ENCODE measurements at places on chromosomes 5 and 9. TPM values are rescaled to one million over a fixed set of nuclear protein-coding genes. Genes with fewer than 3 reads are reported as not detected.

DNA sequence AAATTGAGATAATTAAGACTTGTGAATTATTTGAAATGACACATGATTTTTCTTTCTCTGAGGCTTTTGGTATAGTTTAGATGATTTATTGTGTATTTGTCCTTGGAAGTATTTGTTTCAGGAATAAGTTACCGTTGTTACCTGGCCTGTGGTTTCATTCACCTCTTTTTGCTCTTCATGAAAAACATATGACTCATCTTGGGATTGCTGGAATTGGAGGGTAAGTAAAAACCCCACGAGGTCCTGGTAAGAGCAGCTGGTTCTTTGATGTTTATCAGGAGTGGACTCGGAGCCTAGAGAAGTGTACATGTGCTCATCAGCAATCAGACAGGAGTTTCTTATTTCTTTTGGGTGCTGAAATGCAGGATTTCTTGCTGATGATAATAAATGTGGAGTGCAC is 275.3 kb downstream of the PSAT1 start:
- H3K27ac ChIP-seq, result no peak overlapping the region
- DNase-seq, result no peak
- H3K4me1 ChIP-seq, result no peaks in the 10 kb centered on the region
- no peaks in the 10 kb centered on the region for H3K27me3 ChIP-seq
- H3K4me3 ChIP-seq, result no peak overlapping the region

DNA sequence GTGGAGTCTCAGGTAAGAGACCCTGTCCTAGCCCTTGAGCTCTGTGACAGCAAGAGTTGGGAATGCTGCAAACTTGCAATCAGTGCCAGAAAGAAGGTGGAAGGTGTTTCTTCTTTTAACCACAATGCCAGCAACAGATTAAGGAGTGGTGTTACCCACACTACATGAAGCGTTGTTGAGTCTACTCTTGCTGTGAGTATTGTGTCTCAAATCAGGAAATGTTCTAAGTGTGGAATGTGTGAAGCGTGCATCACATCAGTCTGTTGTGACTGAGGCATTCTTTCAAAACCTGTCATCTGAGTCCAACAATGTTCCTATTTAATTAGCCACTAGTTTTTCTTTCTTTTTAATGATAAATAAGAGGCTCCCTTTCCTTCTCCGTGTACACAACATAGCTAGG is 2.9 kb upstream of the LURAP1L start:
- H3K4me1 ChIP-seq, result no peaks in the 10 kb centered on the region
- no peaks in the 10 kb centered on the region for H3K27me3 ChIP-seq
- no peak overlapping the region for H3K4me3 ChIP-seq
- no peak overlapping the region for H3K27ac ChIP-seq
- DNase-seq, result no peak
- no peaks in the 10 kb centered on the region for H3K36me3 ChIP-seq

GRCh38 chr9:119094086-119094485 is 275.1 kb downstream of the BRINP1 start:
- no peak overlapping the region for H3K27ac ChIP-seq
- no peak for DNase-seq
- H3K4me3 ChIP-seq, result no peak overlapping the region

- no peaks in the 10 kb centered on the region for H3K27me3 ChIP-seq
- no peaks in the 10 kb centered on the region for H3K4me1 ChIP-seq
- H3K4me3 ChIP-seq, result no peak overlapping the region
- DNase-seq, result no peak
Measured at GRCh38 chr5:1039706-1040260, 31.2 kb downstream of the NKD2 start.

GRCh38 chr9:96565671-96566497 is 53.8 kb downstream of the CDC14B start:
- no peaks in the 10 kb centered on the region for H3K36me3 ChIP-seq
- H3K27ac ChIP-seq, result peak overlapping the region; percentile 89
- peak overlapping the region; percentile 77 for H3K4me3 ChIP-seq
- H3K27me3 ChIP-seq, result no peaks in the 10 kb centered on the region

- DNase-seq, result no peak
- H3K27me3 ChIP-seq, result no peaks in the 10 kb centered on the region
- H3K36me3 ChIP-seq, result no peaks in the 10 kb centered on the region
- H3K4me1 ChIP-seq, result no peaks in the 10 kb centered on the region
- H3K4me3 ChIP-seq, result no peak overlapping the region
Measured at GRCh38 chr5:41371738-41372137, 138.7 kb downstream of the PLCXD3 start.

DNA sequence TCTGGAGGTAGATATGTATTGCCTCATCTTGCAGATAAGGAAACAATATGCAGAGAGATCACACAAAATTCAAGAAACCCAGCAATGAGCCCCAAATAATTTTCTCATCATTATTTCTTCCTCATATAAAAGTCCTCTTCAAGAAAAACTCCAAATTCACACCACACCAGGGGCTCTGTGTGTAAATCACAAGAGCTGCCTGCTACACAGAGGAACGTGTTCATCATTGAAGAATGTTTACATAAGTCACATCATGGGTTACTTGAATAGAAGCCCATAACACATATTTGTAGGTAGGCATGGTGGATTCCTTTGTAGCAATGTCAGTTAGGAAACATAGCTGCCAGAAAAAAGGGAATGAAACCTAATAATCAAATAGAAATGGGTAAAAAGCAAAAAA is 308.1 kb upstream of the TLE4 start:
- no peaks in the 10 kb centered on the region for H3K36me3 ChIP-seq
- H3K4me3 ChIP-seq, result no peak overlapping the region
- H3K27ac ChIP-seq, result no peak overlapping the region
- H3K27me3 ChIP-seq, result no peaks in the 10 kb centered on the region
- H3K4me1 ChIP-seq, result no peaks in the 10 kb centered on the region

DNA sequence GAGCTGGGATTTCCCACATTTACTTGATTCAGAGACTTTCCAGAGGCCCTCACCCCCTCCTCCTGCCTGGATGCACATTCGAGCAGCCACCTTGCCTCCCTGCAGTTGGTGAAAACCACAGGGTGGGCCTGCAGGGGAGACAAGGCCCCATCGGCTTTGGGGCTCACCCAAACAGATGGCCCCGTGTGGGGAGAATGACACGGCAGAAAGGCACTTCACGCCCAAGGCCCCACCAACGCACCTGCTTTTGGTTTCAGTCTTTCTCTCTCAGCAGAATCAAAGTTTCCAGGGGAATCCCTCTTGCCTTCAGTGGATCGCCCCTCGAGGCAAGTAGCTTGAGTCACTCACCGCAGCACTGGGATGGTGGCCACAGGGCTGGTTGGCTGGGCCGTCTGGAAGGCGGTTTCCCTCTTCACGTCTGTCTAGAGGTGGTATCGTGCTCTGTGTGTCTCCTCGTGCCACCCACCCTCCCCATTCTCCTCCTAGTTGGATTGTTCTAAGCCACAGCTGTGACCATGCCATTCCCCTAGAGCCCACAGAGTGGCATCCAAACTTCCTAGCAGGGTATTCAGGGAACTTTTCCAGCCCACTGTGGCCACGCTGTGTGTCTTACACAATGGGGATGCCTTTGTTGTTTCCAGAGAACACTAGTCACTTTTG is 31.8 kb downstream of the SEC61B start:
- no peaks in the 10 kb centered on the region for H3K27me3 ChIP-seq
- DNase-seq, result no peak
- H3K4me3 ChIP-seq, result no peak overlapping the region
- H3K36me3 ChIP-seq, result no peaks in the 10 kb centered on the region
- no peaks in the 10 kb centered on the region for H3K4me1 ChIP-seq
- no peak overlapping the region for H3K27ac ChIP-seq

Gene LVRN
- total RNA-seq, result not detected

Gene SMC5
- total RNA-seq, result 26.2 TPM

Data from naive thymus-derived CD4-positive, alpha-beta T cell (primary cell).